Cardiac septum (tissue), 1 donor: ENCODE measurements at places on chromosomes 2 and 18. TPM values are rescaled to one million over a fixed set of nuclear protein-coding genes. Genes with fewer than 3 reads are reported as not detected.

DNA sequence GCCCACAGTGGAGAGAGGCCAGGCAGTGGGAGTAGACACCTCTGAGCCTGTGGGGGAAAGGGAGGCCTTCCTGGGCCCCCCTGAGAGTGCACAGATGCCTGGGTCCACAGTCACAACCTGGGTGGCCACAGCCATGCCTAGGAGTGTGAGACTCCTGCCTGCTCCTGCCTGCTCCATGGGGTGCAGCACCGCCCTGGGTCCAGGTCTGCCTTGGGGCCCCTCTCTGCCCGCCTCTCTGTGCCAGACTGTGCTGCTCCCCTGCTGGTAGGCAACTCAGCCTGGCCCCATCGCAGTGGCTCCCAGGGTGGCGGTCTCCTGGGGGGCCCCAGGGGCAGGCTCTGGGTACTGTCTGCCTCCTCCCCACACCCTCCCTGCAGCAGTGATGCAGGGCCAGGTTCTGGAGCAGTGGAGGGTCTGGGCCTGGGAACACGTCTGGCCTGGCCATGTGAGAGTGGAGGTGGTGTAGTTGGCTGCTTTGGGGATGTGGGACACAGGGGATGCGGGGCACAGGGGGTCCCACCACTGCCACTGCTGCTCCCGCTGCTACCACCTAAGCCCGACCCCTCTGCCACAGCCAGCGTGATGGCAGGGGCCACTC, 60.1 kb upstream of the DLX2 start:
- no peak for DNase-seq

DNA sequence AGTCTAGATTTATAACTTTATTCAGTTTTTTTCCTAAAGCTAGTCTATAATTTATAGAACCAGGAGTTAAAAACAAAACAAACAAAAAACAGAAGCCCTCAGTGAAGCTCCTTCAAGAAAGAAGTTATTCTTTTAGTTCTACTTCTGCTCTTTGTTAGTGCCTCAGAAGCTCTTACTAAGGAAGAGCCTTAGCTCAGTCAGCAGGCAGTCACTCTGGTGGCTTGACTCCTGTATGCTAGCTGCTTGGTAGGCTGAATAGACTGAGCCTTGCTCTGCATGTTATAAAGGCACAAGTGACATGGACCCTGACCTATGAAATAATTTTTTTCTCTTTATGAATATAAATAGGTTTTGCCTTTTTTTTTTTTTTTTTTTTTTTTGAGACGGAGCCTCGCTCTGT, 24.8 kb downstream of the NCOA1 start:
- DNase-seq, result no peak

- no peak for DNase-seq
Measured at GRCh38 chr2:175366815-175367214, 185.3 kb upstream of the ATP5MC3 start.

DNA sequence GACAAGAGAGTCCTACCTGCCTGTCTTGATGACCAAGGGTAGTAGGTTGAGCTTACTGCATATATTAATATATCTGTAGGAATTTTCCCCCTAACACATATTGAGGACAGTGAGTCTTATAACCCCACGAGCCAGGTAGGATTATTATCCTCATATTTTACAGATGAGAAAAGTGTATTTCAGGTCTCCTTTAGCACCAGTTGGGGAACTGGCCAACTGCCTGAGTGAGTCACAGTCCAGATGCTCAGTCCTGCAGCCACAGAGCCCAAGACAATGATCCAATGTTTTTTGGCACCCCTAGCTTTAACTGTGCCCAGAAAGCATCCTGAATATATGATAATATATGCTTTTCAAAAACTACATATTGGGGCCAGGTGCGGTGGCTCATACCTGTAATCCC, 30.8 kb upstream of the GLS start:
- DNase-seq, result no peak

Gene RELCH
- 21.0 TPM for total RNA-seq

Gene ALK
- total RNA-seq, result not detected

Gene IL1RL1
- total RNA-seq, result 1.1 TPM

Gene SCN3A
- 0.35 TPM for total RNA-seq
